ENCODE measurements at places on chromosomes 3 and 15.

DNA sequence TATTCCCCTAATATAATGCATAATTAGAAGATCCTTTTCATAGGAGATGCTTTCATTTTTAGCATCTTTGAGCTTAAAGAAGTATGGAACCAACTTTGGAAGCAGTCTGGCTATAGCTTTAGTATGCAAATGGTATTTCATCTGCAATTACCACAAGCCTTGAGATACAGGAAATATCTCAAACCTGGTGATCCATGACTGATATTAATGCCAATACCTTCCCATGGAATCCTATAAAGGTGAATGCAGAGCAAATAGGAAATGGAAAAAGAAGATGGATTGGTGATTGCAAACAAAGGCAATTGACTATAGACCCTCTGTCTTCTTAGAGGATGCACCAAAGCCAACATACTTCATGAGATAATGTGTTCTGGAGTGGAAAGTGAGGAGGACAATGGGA, 326.4 kb downstream of the KBTBD8 start:
- DNase-seq: no peak

GRCh38 chr3:155018621-155019330, 61.3 kb upstream of the MME start:
- DNase-seq: peak; percentile 66

DNA sequence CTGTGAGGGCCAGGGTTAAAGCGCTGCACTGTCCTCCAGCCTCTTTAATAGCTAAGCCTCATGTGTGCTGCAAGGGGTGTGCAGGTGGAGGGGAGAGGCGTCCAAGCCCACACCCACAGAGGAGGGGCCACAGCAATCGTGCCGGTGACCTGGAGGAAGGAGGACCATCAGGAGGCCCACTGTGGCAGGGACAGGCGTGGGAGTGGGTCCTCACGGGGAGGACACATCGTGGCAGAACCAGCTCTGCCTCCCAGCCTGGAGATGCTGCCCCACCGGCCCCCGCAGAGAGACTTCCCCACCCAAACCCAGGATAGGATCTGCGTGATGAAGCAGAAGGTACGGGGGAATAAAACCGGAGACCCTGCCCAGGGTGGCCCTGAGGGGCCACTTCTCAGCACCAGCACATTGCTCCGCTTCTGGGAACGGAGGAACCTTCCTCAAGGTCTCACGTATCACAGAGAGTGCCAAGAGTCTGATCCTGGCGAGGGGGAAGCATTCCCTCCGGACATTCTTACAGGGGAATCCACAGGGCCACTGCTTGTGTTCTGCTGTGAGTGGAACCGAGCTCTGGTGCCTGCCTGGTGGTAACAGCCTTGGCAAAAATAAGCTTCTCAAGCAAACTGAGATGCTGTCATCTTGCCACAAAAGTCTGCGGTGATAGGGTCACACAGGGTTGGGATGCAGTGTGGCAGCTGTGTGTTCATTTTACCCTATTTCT, 199.8 kb downstream of the XXYLT1 start:
- no peak for DNase-seq

- peak; percentile 15 for DNase-seq
These were observed 126.3 kb upstream of the PLAAT1 start for GRCh38 chr3:193114431-193115340.

DNA sequence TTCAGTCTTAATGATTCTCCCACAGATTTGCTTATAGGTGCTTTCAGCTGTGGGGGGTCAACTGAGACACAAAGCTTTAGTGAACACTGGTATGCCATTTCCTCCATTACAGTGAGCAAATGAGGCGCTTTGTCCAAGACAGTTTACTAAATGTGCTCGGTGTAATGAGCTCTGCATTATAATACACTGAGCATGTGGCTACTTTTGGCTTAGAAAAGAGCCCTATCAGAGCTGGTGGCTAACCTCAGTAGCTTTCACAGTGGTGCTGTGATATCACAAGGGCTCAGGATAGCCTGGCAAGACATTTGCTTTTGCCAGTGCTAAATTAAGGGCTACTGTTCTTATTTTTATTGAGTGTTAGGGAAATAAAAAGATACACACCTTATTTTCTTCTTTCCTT, 749.7 kb upstream of the ARPP21 start:
- no peak for DNase-seq

GRCh38 chr3:21013566-21013965, 737.4 kb downstream of the ZNF385D start:
- no peak for DNase-seq

DNA sequence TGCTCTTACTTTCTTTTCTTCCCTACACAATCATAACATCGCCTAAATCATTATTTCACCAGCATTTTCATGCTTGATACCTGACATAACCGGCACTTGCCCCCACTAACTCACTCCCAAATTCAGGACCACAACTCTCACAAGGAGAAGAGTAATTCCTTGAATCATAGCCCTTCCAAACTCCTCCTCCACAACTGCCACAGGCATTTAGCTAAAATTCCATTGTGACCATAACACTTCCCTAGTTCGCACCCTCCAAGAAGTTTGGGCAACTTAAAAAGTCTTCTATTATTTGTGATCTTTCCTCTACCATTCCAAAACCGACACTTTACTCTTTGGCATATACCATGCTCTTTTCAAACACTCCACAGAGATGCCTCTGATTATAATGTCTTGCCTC, 59.4 kb upstream of the XRN1 start:
- no peak for DNase-seq

- peak; percentile 62 for DNase-seq
These were observed 53.5 kb downstream of the WWTR1 start for GRCh38 chr3:149604125-149604875.

DNA sequence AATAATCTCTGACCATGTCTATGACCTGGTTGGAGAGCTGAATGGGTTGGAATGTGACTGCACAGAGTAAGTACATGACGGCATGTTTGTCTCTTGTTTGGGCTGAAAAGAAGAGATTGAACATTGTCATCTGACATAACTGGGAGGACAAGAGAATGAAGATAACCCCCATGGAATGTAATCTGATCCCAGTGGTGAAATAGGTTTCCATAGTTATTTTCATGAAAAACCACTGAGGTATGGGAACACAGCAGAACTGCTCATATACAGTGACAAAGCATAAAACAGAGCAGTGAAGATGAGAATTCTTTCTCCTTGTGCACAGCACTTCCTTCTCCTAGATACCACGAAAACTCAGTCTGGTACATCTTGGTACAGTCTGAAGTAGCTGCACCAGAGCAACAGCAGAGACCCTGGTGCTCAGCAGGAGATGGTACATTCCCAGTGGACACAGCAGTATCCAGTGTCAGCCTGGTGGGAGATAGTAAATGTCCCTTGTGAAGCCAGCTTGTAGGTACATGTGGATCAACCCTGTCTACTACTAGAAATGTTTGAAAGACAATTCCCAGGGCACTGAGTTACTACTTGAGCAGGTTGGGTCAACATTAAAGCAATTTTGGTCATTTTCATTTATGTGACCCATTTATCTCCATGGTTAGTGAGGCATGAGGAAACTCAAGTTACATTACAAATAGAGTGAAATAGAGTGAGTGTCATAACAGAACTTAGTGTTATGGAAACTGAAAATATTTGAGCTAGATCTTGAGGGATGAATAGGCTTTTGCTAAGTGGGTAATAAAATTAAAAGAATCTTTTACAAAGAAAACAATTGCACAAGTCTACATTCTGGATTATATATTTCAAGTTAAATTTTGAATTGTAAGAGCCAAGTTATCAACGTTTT, 178.3 kb downstream of the SUCNR1 start:
- no peak for DNase-seq

DNA sequence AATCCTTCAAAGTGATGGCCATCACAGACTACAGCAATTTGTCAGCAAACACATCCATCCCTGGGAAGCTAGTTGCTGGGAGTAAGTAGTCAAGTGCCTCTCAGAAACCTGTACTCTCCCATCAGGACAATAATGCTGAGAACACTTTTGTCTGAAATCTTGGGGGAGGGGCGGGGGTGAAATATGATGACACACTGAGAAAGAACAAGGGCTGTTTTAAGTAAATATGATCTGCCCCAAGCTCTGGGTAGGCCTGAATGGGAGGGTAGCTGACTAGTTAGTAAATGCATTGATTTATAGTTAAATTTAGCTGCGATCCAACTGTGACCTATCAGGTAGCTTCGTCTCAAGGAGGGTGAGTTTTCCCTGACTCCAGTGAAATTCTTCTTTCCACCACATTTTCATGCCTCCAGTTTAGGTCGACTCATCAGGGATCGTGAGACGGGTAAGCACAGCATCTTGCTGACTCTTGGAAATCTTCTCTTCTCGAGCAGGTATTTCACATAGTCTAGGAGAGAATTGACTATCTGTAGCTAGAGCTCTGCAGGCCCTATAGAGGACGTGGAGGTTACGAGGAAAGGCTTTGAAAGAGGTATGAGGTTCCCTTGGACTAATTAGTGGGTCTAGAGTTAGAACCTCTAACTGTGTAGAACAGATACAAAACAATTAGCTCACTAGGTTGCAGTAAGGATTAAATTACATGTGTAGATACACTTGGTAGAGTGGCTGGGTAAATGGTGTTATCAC, 213.4 kb upstream of the SLC2A2 start:
- no peak for DNase-seq

GRCh38 chr3:45496555-45496954, 98.0 kb upstream of the LIMD1 start:
- no peak for DNase-seq

DNA sequence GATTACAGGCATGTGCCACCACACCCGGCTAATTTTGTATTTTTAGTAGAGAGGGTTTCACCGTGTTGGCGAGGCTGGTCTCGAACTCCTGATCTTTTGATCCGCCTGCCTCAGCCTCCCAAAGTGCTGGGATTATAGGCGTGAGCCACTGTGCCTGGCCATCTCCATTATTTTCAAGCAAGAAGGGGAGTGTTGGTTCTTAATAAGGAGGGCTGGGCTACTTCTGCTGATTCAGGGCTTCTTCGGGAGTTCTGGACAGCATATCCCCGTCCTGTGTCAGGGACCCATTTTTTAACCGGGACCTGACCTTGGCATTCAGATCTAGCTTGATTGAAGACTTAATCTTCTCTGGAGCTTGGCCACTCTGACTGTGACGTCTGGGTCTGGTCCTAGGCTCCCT, 74.1 kb upstream of the SYN2 start:
- DNase-seq: no peak

DNA sequence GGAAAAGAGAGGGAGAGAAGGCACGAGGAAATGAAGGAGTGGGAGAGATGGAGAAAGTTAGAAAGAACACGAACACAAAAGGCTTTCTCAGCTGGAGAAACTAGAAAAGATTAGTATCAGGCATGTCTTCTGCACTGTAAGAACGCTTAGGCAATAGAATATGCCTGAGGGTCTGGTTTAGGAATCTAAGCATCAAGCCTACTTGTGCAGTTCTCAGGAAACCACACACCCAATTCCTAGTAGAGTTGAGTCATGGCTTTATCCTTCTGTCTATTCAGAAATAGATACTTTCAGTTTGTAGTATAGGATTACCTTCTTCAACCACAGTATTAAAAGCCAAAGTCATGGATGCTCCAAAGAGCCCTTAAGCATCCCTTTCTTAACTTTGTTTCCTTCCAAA, 969.4 kb downstream of the NTRK3 start:
- DNase-seq: no peak

DNA sequence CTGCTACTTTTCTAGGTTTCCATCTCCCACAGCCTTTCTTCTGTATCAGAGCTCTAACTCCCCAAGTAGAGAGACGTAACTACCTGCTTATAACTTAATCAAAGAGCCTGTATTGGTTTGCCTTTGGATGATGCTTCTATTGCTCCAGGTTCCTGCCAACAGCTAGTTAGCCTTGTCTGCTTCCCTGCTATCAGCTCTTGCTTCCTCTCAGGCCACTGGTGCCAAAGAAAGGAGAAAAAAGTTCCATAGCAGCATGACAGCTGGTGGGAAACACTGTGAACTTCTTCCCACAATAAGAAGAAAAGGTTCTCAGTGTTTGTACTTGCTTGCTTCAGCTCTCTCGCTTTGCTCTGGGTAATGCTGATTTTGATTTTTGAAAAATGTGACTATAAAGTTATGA, 206.6 kb downstream of the GBE1 start:
- peak; percentile 7 for DNase-seq

- peak; percentile 77 for DNase-seq
These were observed 4.6 kb upstream of the CCK start for GRCh38 chr3:42270561-42270960.

GRCh38 chr15:97933589-97933988, 26.9 kb upstream of the ARRDC4 start:
- no peak for DNase-seq

DNA sequence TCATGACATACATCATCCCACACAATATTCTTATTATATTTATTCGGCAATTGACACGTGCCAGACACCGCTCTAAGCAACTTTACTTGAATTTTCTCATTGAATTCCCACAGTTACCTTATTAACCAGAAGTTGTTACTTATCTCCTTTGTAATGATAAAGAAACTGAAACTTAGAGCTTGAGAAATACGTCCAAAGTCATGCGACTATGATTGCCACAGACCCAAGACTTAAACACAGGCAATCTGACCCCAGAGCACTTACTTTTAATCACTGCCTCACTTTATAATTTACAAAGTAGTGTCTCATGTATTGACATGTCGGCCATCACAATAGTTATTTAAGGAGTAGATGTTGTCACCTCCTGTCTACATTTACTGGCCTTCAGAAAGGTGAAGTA, 64.7 kb downstream of the ATP13A4 start:
- DNase-seq: no peak

DNA sequence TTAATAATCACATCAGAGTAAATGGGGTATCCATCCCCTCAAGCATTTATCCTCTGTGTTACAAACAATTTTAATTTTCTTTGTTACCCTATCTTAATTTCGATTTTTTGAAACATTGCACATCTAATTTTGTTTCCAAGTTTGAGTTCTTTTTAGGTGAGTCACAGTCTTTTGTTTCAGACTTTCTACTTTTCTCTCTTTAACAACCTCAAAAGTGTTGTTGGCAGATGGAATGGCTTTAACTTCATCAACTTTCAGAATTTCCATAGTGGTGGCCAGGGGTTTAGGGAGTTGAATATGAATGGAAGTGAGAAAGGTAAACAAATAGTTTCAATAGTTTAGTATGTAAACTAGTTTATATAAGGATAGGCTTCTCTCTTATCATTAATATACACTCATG, 223.0 kb upstream of the MLF1 start:
- DNase-seq: no peak

DNA sequence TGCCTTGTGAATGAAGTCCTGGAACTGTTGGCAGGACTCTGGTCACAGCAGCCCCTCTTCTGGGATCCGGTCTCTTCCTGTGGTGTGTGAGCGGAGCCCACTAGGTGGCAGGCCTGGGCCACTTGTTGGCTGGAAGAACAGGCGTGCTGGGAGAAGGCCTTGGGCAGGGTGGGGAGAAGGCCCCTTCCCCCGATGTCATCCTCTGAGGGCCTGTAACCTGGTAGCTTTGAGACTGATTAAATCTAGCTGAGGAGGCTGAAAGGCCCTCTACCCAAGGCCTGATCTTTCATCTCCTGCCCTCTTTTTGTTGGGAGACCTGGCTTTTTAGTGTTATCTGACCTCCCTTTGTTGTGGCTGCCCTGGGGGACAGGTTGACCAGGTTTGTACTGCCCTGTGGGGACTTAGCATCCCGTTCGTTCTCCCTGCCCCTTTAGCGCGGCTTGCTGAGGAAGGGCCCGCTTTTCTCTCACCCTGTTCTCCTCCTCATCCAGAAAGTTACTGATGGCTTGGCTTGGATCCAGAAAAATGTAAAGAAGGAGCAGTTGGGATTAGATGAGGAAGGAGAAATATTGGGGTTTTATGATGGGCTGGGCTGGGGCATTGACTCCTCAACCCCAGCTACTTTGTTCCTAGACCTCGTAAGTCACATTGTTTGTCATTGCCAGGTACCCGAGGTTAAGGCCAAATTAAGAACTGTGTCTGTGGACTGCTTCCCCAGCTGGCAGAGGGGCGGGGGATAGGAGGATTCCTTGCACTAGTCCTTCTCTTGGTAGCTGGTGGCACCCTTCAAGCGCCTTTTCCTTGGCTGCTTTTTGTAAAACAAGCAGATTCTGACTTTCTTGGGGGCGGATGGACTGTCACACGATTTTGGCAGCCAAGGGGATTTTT, 48.5 kb downstream of the CHCHD6 start:
- peak; percentile 98 for DNase-seq

Data from mesendoderm (in vitro differentiated cells).